ENCODE measurements at places on chromosomes 2 and 18.

DNA sequence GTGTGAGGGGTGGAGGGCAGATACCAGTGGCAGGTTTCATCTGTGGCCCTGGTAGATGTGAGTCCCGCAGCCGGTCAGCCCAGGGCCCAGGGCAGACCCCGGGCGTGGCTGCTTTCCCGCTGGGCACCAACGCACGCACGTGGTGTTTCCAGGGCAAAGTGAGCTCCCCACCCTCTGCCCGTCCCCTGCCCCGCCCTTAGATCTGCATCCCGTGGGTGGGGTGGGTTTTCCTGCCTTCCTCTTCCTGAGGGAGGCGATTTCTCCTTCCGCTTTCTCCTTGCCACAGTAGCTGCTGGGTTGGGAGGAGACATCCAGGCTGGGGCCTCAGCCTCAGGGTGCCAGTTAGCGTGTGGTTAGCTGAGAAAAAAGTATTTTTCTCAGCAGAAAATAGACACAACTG lies 49.6 kb downstream of the ODC1 start:
- no peak for DNase-seq

DNA sequence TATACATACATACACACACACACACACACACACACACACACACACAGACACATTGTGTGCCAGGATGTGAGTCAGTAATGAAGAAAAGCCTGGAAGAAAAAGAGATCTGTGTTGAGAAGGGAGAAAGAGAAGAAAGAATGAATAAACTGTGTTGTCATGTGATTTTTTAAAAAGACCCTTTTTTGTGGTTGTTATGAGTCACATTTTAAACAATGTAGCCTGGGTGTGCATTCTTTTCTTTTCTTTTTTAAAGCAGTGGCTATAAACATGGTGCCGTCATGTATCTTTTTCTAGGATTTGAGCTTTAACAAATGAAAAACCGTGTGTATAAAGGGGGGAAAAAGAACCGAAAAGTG lies 87.2 kb downstream of the NRP2 start:
- no peak for DNase-seq

DNA sequence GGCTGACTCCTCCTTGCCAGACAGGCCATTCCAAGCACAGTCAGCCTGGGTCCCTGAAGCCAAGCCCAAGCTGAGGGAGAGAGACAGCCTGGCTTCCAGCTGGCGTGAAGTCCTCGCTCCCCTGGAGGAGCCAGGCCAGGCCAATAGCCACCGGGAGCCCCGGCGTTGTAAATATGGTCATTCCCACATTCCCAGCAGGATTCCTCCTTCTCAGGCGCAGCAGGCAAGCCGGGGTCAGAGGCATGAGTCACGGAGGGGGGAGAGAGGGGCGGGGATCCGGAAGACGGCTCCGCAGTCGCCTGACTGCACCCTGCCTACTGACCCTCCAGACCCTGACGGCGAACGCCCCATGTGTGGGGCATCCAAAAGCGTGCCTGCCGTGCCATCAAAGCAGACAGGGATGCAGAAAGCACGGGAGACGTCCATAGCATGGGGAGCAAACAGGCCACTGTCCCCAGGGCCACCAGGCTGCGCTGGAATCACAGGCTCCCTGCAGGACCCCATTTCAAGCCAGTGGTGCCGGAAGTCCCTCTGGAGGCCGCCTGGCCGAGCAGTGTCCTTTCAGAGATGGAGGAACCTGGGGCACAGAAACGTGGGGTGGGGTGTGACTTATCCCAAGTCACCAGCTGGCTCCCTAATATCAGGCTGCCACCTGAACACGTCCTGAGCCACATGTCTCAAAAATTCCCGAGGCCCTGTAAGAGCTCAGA lies 48.2 kb downstream of the TWIST2 start:
- no peak for DNase-seq

DNA sequence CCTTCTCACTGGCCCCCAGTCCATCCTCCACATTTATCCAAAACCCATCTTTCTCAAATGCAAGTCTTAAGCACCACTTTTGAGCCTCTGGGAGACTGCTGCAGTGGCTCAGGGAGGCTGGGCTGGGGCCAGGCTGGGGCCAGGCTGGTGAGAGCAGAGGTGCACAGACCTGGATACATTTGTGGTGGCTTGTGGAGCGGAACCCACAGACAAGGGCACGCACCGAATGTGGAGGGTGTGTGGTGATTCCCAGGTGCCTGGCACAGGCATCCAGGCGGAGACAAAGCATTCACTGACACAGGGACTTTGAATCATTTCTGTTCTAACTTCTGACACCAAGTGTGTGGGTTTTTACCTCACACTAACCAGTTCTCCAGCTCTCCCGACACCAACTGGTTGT lies 42.2 kb upstream of the MGAT4A start:
- no peak for DNase-seq

DNA sequence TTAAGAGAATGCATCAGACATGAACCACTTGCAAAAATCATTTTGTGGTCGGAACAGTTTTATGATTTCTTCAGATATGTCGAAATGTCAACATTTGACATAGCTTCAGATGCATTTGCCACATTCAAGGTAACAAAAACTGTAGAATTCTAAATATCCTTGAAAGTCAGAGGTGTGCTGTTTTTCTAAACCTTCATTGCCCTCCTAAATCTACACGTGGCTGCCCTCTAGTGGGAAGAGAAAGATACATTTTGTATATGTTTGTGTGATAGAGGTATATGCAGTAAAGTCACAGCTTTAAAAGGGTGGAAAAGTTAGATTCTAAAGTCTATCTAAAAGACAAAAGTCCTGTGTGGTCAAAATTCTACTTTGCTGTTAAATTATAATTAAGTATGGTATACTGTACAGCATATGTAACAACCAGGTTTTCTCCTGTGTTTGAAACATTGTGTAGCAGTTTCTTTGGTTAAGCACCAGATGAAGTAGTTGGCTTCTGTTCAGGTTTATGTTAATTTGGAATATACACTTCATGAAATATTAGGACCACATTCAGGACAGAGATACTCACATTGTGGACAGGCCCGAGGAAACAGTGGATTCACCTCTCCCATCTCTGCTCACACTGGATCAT lies 65.9 kb upstream of the ITM2C start:
- DNase-seq: no peak

- DNase-seq: no peak
Measured at GRCh38 chr18:11497585-11497984, 111.8 kb upstream of the SLC35G4 start.

GRCh38 chr2:217939220-217939619 lies 63.6 kb downstream of the TNS1 start:
- no peak for DNase-seq

DNA sequence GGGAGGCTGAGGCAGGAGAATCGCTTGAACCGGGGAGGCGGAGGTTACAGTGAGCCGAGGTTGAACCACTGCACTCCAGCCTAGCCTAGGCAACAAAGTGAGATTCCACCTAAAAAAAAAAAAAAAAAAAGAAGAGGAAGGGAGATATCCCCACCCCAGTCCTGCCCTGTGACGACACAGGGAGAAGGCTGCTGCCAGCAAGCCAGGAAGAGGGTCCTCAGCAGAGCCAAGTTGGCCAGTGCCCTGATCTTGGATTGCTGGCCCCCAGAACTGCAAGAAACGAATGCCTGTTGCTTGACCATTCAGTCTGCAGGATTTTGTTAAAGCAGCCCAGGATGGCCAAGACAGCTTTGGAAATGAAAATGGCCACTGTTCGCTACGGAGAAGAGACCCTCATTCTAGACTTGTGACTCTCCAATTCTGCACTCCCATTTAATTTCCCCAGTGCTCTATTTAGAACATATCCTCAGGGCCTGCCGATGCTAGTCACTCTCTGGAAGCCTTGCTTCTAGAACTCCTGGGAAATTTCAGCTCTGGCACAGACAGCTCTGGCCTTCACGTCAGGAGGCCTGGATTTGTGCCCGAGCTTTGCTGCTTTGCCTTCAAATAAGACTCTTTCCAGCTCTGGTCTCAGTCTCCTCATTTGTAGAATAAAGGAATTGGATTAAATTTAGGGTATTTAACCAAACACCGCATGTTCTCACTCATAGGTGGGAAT lies 15.7 kb upstream of the AMMECR1L start:
- DNase-seq: no peak

GRCh38 chr2:3386448-3386958 lies 7.0 kb downstream of the TRAPPC12 start:
- DNase-seq: no peak

GRCh38 chr2:206981739-206982340 lies 42.5 kb downstream of the CPO start:
- DNase-seq: no peak

GRCh38 chr2:32884346-32884745 lies 62.4 kb upstream of the LTBP1 start:
- DNase-seq: no peak

DNA sequence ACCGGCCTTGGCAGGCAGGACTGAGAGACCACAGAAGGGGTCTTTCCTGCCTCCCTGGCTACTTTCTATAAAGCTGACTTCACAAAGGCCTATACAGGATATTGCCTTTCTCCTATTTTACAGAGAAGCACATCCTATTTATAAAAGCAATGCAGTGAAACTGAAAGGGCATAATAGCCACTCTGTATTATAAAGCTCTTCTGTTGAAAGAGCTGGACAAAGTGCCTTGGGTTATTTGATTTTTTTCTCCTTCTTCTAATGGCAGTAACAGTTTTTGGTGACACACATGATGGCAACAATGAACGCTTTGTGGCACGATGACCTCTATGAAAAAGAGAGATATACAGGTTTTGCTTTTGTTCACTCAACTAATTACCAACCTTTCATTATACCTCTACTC lies 281.1 kb downstream of the ZNF516 start:
- no peak for DNase-seq

- no peak for DNase-seq
Measured at GRCh38 chr2:96142217-96143113, 2.8 kb downstream of the DUSP2 start.

- no peak for DNase-seq
Measured at GRCh38 chr2:25341011-25341727, 556 bp downstream of the DNMT3A start.

GRCh38 chr18:76483780-76484179 lies 11.3 kb downstream of the ZNF516 start:
- no peak for DNase-seq

- no peak for DNase-seq
Measured at GRCh38 chr18:69401972-69402532, 1.4 kb downstream of the DOK6 start.

GRCh38 chr2:199907008-199907714 lies 3.9 kb upstream of the C2orf69 start:
- no peak for DNase-seq

DNA sequence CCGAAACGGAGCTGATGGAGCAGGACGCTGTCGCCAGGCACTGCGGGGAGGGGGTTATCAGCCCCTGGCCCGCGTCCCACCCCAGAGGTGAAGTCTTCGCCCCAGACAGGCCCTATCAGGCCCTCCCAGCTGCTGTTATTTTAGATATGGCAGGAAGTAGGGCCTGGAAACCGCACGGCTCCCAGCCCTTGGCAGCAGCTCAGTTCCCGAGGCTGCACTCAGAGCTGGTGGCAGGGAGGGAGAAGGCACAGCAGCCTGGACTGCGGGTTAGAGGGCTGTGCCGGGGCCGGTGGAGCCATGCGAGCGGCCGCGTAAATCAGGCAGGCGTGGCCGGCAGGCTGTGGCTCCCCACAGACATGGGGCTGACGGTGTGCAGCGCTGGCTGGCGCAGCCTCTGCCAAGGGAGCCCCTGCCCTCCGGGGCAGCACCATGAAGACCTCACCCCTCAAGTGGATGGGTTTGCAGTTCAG lies 111.4 kb downstream of the NFATC1 start:
- DNase-seq: no peak

GRCh38 chr2:234309431-234309830 lies 187.4 kb downstream of the ARL4C start:
- no peak for DNase-seq

- DNase-seq: no peak
Measured at GRCh38 chr2:2320486-2321199, 10.4 kb downstream of the MYT1L start.

DNA sequence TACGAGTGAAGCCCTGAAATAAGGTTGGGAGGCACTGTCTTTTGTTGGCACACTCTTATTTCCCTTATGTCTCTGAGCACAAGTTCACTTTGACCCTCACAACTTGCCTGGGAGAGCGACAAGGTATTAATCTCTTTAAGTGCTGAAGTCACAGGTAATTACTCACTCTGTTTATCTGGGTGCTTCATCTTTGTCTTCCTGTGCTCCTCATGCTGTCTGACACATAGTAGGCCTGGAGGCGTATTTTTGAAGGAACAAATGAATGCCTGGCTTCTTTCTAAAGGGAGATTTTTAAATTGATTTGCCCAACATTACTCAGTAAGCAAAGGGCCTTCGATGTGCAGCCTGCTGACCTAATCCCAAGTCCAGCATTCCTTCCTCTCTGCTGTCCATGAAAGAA lies 507.1 kb upstream of the TNP1 start:
- no peak for DNase-seq

GRCh38 chr2:206993964-206994363 lies 54.6 kb downstream of the CPO start:
- DNase-seq: no peak

DNA sequence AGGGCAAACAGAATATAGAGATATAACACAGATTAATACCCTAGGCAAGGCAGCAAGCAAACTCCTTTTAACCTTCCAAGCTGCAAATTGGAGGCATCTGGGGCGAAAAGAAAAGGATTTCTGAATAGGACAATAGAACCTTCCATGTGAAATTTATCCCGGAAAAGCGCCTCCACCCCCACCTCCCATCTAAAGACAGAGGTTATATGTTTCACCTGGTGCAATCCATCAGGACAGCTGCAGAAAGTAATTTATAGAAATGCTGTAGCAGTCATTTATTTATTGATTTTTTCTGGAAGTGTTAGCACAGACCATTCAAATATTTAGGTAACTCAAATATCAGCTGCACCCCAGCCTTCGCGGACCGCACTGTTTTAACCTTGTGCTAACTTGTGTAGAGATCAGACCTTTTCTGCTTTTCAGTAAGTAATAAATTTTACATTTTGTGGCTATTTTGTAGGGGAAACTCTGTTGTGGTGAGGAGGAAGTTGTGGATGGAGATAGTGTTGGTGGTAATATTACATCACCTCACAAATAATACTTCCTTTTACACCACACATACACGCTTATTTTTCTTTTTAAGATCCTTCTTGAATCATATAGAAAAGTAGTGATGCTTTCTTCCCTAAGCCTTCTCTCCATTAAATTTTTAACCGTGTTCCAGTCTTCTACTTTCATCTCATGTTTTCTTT lies 919.3 kb upstream of the CDH2 start:
- DNase-seq: no peak

DNA sequence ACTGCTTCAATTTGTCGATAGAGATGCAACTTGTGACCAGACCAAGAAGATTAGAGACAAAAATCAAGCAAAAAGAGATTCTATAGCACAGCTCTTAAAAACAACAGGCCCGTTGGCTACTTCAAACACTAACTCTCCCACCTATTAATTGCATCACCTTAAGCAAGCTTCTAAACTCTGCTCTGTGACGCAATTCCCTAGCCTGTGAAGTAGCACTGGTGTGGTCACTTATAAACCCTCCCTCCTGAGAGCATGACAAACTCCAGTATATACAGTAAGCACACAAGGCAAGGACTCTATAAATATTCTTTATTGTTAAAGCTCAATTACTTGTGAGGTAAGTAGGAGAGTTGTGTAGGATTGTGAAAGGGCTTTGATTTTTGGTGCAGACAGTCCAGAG lies 72.3 kb downstream of the CMPK2 start:
- DNase-seq: no peak

Data from cortex of kidney (tissue), 1 donor.